Kidney (tissue), 22 donors: ENCODE measurements at places on chromosomes 2 and 18. TPM values are rescaled to one million over a fixed set of nuclear protein-coding genes. Genes with fewer than 3 reads are reported as not detected.

The CCNYL1 gene
- polyA plus RNA-seq, result 6.7 TPM

The CYP27C1 gene
- not detected for polyA plus RNA-seq

The EFR3B gene
- polyA plus RNA-seq, result 0.39 TPM

The DTNA gene
- 6.2 TPM for polyA plus RNA-seq

The ERBB4 gene
- polyA plus RNA-seq, result 3.9 TPM

The CNGA3 gene
- not detected for polyA plus RNA-seq

The AKAIN1 gene
- not detected for polyA plus RNA-seq

The PCARE gene
- 1.3 TPM for polyA plus RNA-seq

The TNS1 gene
- 44.8 TPM for polyA plus RNA-seq

The GPC1 gene
- 18.4 TPM for polyA plus RNA-seq

The UGT1A10 gene
- 6.6 TPM for polyA plus RNA-seq

The MLPH gene
- polyA plus RNA-seq, result 4.6 TPM

The THOC1 gene
- polyA plus RNA-seq, result 22.4 TPM

The FAP gene
- polyA plus RNA-seq, result 0.45 TPM

The C2orf78 gene
- not detected for polyA plus RNA-seq

The SIX2 gene
- 0.62 TPM for polyA plus RNA-seq

The NOL4 gene
- polyA plus RNA-seq, result 0.62 TPM

The GTF2A1L gene
- polyA plus RNA-seq, result 2.7 TPM

The BMP10 gene
- polyA plus RNA-seq, result not detected

The RMC1 gene
- 40.4 TPM for polyA plus RNA-seq

The CNDP1 gene
- 2.9 TPM for polyA plus RNA-seq
